ENCODE measurements at places on chromosomes 1 and 21. TPM values are rescaled to one million over a fixed set of nuclear protein-coding genes. Genes with fewer than 3 reads are reported as not detected.

DNA sequence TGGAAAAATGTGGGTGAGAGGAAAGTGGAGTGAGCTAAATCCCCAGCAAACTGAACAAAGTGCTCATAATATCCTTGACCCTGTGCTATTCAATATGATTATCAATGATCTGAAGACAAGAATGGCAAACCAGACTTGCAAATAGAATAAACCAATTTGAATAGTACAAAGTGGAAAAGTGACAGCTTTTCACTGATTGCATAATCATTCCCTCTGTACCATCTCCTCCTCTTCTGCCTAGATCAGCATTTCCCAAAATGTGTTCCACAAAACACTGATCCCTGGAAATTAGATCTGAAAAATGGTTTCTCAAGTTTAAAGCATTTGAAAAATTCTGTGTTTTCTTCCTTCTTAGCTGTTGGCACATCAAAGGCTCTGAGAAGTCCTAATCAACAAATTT is 8.1 kb downstream of the MTF1 start:
- H3K4me1 ChIP-seq = no peaks in the 10 kb centered on the region
- H3K36me3 ChIP-seq = no peaks in the 10 kb centered on the region
- DNase-seq = no peak
- H3K27ac ChIP-seq = no peak overlapping the region
- H3K4me3 ChIP-seq = no peak overlapping the region

DNA sequence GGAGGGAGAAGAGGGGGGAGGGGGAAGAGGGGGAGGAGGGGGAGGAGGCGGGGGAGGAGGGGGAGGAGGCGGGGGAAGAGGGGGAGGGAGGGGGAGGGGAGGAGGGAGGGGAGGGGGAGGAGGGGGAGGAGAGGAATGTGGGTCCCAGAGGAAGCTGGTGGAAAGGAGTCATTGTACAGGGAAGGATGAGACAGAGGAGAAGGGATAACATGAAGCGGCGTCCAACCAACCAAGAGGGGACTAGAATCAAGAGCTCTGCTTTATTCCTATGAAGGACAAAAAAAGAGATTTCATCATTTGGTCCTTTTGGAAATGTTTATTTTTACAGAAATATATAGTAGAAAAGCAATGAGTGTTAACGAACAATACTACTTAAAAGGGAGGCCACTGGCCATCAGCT is 24.5 kb downstream of the COA6 start:
- no peak overlapping the region for H3K27ac ChIP-seq
- DNase-seq = no peak
- H3K4me3 ChIP-seq = no peak overlapping the region
- H3K27me3 ChIP-seq = no peaks in the 10 kb centered on the region

The ACTN2 gene
- not detected for total RNA-seq

GRCh38 chr1:231442735-231443134 is 20.6 kb upstream of the EGLN1 start:
- H3K27ac ChIP-seq = no peak overlapping the region
- no peaks in the 10 kb centered on the region for H3K36me3 ChIP-seq
- H3K4me1 ChIP-seq = no peaks in the 10 kb centered on the region
- DNase-seq = no peak
- no peaks in the 10 kb centered on the region for H3K27me3 ChIP-seq

The CNR2 gene
- total RNA-seq = 0.54 TPM

GRCh38 chr21:42530167-42530518 is 16.5 kb downstream of the SLC37A1 start:
- H3K4me1 ChIP-seq = peaks cover 32% of the 10 kb centered on the region
- H3K27ac ChIP-seq = no peak overlapping the region
- DNase-seq = no peak
- no peaks in the 10 kb centered on the region for H3K27me3 ChIP-seq
- no peak overlapping the region for H3K4me3 ChIP-seq

DNA sequence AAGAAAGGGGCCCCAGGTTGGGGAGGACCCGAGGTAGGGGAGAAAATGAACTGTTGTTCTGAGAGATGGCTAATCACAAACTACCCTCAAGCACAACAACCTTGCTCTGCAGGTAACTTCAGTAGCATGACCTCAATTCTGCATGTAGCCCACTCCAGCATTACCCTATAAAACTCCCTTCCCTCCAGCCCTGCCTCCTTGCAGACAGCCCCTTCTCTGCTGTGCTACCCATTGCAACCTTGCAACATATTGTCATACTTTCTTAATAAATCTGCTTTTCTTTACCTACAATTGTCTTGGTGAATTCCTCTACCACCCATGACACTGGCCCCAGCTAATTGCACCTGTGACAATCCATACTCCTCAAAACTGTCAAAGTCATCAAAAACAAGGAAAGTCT is 428.9 kb downstream of the MATN1 start:
- H3K27me3 ChIP-seq = no peaks in the 10 kb centered on the region
- no peak overlapping the region for H3K4me3 ChIP-seq
- no peaks in the 10 kb centered on the region for H3K36me3 ChIP-seq

GRCh38 chr1:14594045-14594444 is 4.4 kb upstream of the KAZN start:
- H3K27ac ChIP-seq = no peak overlapping the region
- no peak for DNase-seq
- H3K36me3 ChIP-seq = no peaks in the 10 kb centered on the region
- no peaks in the 10 kb centered on the region for H3K27me3 ChIP-seq
- H3K4me3 ChIP-seq = no peak overlapping the region
- H3K4me1 ChIP-seq = no peaks in the 10 kb centered on the region

DNA sequence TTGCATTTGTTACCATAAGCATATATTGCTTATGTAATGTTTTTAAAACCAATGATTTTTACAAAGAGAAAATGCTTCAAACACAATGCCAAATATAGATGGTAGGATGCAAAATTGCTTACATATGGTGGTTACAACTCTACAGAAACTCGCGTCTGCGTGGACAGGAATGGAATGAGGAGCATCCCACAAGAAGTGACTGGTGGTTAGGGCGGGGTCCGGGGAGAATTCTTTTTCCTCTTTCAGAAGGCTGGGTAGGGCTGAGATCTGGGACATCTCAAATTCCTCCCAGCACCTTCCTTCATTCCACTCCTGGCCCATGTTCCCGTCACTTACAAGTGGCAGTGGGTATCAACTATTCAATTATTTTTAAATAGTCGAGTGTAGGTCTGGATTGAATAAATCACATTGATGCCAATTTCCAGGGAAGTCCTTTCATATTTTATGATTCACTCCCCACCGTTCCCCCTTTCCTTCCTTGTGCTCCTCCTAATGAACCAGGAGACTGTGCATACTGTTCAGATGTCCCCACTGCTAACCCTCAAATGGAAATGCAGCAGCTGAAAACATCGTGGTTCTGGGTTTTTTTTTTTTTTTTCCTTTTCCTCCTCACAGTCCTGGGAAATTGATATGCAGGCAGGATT is 174.5 kb upstream of the POU3F1 start:
- no peaks in the 10 kb centered on the region for H3K36me3 ChIP-seq
- H3K27me3 ChIP-seq = no peaks in the 10 kb centered on the region

The ATP6V1G3 gene
- total RNA-seq = not detected

GRCh38 chr1:199054694-199055093 is 415.9 kb downstream of the PTPRC start:
- DNase-seq = no peak
- no peak overlapping the region for H3K4me3 ChIP-seq
- no peaks in the 10 kb centered on the region for H3K27me3 ChIP-seq
- no peak overlapping the region for H3K27ac ChIP-seq
- H3K36me3 ChIP-seq = no peaks in the 10 kb centered on the region

The GBP7 gene
- total RNA-seq = not detected

Data from Peyer's patch (tissue), 4 donors.